ENCODE measurements at places on chromosomes 3 and 15. TPM values are rescaled to one million over a fixed set of nuclear protein-coding genes. Genes with fewer than 3 reads are reported as not detected.
A peak's percentile ranks its signal among the peaks of the same experiment; 100 is the strongest.

DNA sequence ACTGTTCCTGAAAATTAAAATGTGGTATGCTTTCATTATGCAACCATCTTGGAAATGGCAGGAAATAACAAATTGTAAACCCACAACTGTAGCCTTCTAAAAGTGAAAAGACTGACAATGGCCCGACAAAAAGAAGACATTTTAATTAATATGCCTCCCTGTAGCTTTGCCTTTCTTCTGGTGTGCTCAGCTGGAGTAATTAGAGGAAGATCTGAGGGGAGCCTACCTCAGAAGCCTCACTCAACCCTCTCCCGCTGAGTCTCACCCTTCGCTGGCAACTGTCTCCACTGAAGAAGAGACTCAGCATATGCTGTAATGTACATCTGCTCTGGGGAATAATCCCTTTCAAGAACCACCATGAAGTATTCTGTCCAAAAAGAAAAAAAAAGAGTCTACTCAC, 104.7 kb upstream of the SETMAR start:
- no peaks in the 10 kb centered on the region for H3K4me1 ChIP-seq
- H3K27me3 ChIP-seq: no peaks in the 10 kb centered on the region
- H3K27ac ChIP-seq: no peak overlapping the region
- no peak overlapping the region for H3K4me3 ChIP-seq
- no peaks in the 10 kb centered on the region for H3K36me3 ChIP-seq

GRCh38 chr3:193897288-193897687, 238.7 kb upstream of the HES1 start:
- no peaks in the 10 kb centered on the region for H3K27me3 ChIP-seq
- no peak overlapping the region for H3K27ac ChIP-seq
- no peak for DNase-seq
- H3K4me1 ChIP-seq: no peaks in the 10 kb centered on the region
- H3K4me3 ChIP-seq: no peak overlapping the region

- H3K4me1 ChIP-seq: no peaks in the 10 kb centered on the region
- no peak overlapping the region for H3K4me3 ChIP-seq
Measured at GRCh38 chr15:96306321-96306720, 24.2 kb upstream of the NR2F2 start.

GRCh38 chr3:99534951-99535704, 103.3 kb upstream of the COL8A1 start:
- DNase-seq: no peak
- H3K36me3 ChIP-seq: no peaks in the 10 kb centered on the region
- no peak overlapping the region for H3K27ac ChIP-seq
- H3K27me3 ChIP-seq: no peaks in the 10 kb centered on the region
- H3K4me1 ChIP-seq: no peaks in the 10 kb centered on the region

- DNase-seq: no peak
- no peak overlapping the region for H3K4me3 ChIP-seq
- no peak overlapping the region for H3K27ac ChIP-seq
- no peaks in the 10 kb centered on the region for H3K36me3 ChIP-seq
Measured at GRCh38 chr3:10173926-10174435, 9.3 kb downstream of the IRAK2 start.

DNA sequence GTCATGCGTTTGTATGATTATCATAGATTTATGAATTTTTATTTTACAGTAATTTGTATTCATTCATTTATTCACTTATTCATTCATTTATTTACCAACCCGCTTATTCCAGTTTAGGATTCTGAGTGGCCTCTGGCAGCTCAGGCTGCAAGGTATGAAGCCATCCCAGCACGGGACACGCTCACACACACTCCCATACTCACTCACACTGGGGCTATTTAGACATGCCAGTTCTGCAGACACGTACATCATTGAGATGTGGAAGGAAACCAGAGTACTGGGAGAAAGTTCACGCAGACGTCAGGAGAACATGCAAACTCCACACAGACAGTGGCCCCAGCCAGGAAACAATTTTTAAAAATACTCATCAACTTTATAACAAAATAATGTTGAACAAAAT, 5.1 kb downstream of the CDIN1 start:
- no peak overlapping the region for H3K4me3 ChIP-seq
- no peak for DNase-seq
- no peaks in the 10 kb centered on the region for H3K4me1 ChIP-seq
- no peaks in the 10 kb centered on the region for H3K27me3 ChIP-seq

The OIP5 gene
- total RNA-seq: 4.6 TPM

GRCh38 chr3:156723182-156723619, 48.8 kb downstream of the TIPARP start:
- no peaks in the 10 kb centered on the region for H3K27me3 ChIP-seq
- no peaks in the 10 kb centered on the region for H3K36me3 ChIP-seq
- H3K4me3 ChIP-seq: no peak overlapping the region

- no peaks in the 10 kb centered on the region for H3K27me3 ChIP-seq
- H3K36me3 ChIP-seq: peaks cover 6% of the 10 kb centered on the region
- no peak overlapping the region for H3K4me3 ChIP-seq
- H3K27ac ChIP-seq: no peak overlapping the region
Measured at GRCh38 chr3:127034990-127035652, 52.2 kb downstream of the PLXNA1 start.

DNA sequence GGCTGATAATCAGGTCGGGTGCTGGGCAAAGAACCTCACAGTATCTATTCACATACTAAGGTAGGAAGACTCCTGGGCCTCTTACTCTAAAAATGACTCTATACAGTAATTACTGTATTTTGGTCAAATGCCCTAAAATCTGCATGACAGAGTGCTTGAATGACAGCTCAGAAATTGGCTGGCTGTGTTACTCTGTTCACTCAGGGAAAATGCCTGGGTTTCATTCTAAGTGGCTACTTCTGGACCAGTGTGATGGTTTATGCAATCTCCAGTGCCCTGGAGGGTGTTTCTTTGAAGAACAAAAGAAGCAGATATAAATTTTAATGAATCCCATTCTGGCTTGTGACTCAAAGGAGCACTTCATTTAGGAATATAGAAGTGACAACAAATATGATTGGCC, 2.2 kb downstream of the GABRR3 start:
- no peak for DNase-seq
- no peak overlapping the region for H3K27ac ChIP-seq
- H3K4me3 ChIP-seq: no peak overlapping the region
- H3K4me1 ChIP-seq: no peaks in the 10 kb centered on the region

DNA sequence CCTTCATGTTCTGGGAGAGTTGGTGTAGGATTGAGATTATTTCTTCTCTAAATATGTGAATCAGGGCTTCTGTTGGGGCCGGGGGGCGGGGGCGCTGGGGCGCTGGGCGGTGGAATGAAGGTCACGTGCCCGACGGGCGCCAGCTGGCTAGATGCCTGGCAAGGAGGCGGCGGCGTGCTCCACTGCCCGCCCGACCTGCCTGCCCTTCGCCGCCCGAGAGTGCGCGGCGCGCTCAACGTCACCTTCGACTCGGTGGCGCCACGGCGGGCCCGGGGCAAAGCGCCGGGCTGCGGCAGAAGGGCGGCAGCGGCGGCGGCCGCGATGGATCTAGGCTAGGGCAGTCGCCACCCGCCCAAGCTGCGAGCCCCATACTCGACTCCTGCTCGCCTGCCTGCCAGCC, 47.0 kb upstream of the LHFPL4 start:
- DNase-seq: no peak
- no peaks in the 10 kb centered on the region for H3K27me3 ChIP-seq
- H3K27ac ChIP-seq: no peak overlapping the region
- H3K4me3 ChIP-seq: no peak overlapping the region
- no peaks in the 10 kb centered on the region for H3K4me1 ChIP-seq
- H3K36me3 ChIP-seq: no peaks in the 10 kb centered on the region

DNA sequence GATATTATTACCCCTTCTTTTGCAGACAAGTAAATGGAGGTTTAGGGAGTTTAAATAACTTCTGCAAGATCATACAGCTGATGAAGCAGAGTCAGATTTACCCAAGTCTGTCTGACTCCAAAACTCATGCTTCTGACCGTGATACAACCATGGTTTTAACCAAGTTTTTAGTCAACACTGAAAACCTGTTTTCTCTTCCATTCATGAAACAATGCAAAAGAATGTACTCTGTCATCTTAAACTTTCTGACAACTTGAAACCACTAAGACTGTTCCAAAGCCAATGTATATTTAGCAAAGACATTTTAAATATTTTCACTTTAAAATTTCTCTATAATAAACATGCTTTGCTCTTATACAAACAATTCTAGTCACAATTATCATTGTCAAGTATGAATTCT, 77.0 kb upstream of the RBMS3 start:
- DNase-seq: no peak
- H3K27ac ChIP-seq: no peak overlapping the region
- no peak overlapping the region for H3K4me3 ChIP-seq
- no peaks in the 10 kb centered on the region for H3K4me1 ChIP-seq
- H3K27me3 ChIP-seq: no peaks in the 10 kb centered on the region

The IGSF10 gene
- total RNA-seq: 5.4 TPM

- H3K4me1 ChIP-seq: no peaks in the 10 kb centered on the region
- H3K27ac ChIP-seq: no peak overlapping the region
- no peaks in the 10 kb centered on the region for H3K27me3 ChIP-seq
- no peak for DNase-seq
- H3K4me3 ChIP-seq: no peak overlapping the region
Measured at GRCh38 chr3:194286375-194287146, 64.6 kb downstream of the CPN2 start.

The MRPL46 gene
- total RNA-seq: 20.4 TPM

DNA sequence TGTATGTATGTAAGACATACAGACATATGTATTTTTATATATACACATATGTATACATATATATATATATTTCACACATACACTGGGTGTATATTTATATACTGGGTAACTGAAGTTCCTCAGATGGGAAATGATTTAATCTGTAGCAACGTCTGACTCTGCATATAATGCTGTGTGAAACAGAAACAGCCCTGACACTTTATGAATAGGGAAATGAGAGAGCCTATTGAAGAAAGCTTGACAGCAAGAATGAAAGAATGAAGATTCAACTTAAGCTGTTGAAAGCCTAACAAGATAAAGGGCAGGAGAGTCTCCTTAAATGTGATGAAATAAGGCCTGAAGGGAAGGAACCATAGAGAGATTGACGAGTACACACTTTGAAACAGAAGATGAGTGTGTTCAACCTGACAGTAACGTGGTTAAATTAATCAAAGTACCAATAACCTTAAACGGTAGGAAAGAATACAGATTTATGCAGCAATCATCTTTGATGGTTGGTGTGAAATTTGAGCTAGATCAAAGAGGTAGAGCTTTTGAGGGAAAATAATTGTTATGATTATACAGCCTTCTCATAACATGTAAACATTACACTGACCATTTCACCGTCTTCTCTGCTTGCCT, 169.9 kb downstream of the MECOM start:
- no peak overlapping the region for H3K4me3 ChIP-seq
- no peak for DNase-seq
- no peaks in the 10 kb centered on the region for H3K27me3 ChIP-seq
- no peaks in the 10 kb centered on the region for H3K4me1 ChIP-seq
- H3K36me3 ChIP-seq: no peaks in the 10 kb centered on the region

The SPTSSB gene
- total RNA-seq: 94.5 TPM

GRCh38 chr3:152087153-152087552, 181.6 kb upstream of the MBNL1 start:
- H3K36me3 ChIP-seq: no peaks in the 10 kb centered on the region
- H3K4me3 ChIP-seq: no peak overlapping the region
- H3K27ac ChIP-seq: no peak overlapping the region
- no peaks in the 10 kb centered on the region for H3K27me3 ChIP-seq
- DNase-seq: no peak

The BOC gene
- total RNA-seq: 41.4 TPM

The KNG1 gene
- 0.91 TPM for total RNA-seq

The CCDC54 gene
- not detected for total RNA-seq

GRCh38 chr3:194787072-194787471, 101.4 kb downstream of the FAM43A start:
- H3K4me3 ChIP-seq: no peak overlapping the region
- H3K36me3 ChIP-seq: no peaks in the 10 kb centered on the region
- no peaks in the 10 kb centered on the region for H3K4me1 ChIP-seq
- H3K27ac ChIP-seq: no peak overlapping the region
- no peaks in the 10 kb centered on the region for H3K27me3 ChIP-seq

The MUC13 gene
- total RNA-seq: 1.3 TPM

- H3K4me1 ChIP-seq: peaks cover 8% of the 10 kb centered on the region
- no peak overlapping the region for H3K4me3 ChIP-seq
- no peak overlapping the region for H3K27ac ChIP-seq
- no peaks in the 10 kb centered on the region for H3K27me3 ChIP-seq
- no peak for DNase-seq
Measured at GRCh38 chr15:101213147-101213546, 38.7 kb downstream of the CHSY1 start.

GRCh38 chr3:4722103-4722502, 229.0 kb downstream of the ITPR1 start:
- H3K27ac ChIP-seq: peak overlapping the region; percentile 59
- H3K4me1 ChIP-seq: peaks cover 8% of the 10 kb centered on the region
- no peaks in the 10 kb centered on the region for H3K36me3 ChIP-seq
- DNase-seq: peak; percentile 43
- H3K27me3 ChIP-seq: no peaks in the 10 kb centered on the region
- no peak overlapping the region for H3K4me3 ChIP-seq

The ZNF717 gene
- 15.2 TPM for total RNA-seq

- H3K4me1 ChIP-seq: peaks cover 7% of the 10 kb centered on the region
- H3K27me3 ChIP-seq: no peaks in the 10 kb centered on the region
- no peak overlapping the region for H3K4me3 ChIP-seq
- H3K36me3 ChIP-seq: no peaks in the 10 kb centered on the region
Measured at GRCh38 chr3:197753263-197753662, 3.6 kb downstream of the FYTTD1 start.

- no peaks in the 10 kb centered on the region for H3K27me3 ChIP-seq
- no peak overlapping the region for H3K27ac ChIP-seq
- no peak for DNase-seq
- no peak overlapping the region for H3K4me3 ChIP-seq
Measured at GRCh38 chr15:47620960-47621681, 96.2 kb upstream of the SEMA6D start.

GRCh38 chr15:61112231-61112630, 116.9 kb downstream of the RORA start:
- no peak for DNase-seq
- H3K27ac ChIP-seq: no peak overlapping the region
- H3K36me3 ChIP-seq: no peaks in the 10 kb centered on the region
- H3K4me3 ChIP-seq: no peak overlapping the region

GRCh38 chr3:114565216-114565615, 271.4 kb downstream of the TIGIT start:
- no peak overlapping the region for H3K27ac ChIP-seq
- no peaks in the 10 kb centered on the region for H3K4me1 ChIP-seq
- no peaks in the 10 kb centered on the region for H3K27me3 ChIP-seq
- H3K4me3 ChIP-seq: no peak overlapping the region

GRCh38 chr3:8659242-8659641, 14.6 kb upstream of the SSUH2 start:
- no peaks in the 10 kb centered on the region for H3K4me1 ChIP-seq
- no peaks in the 10 kb centered on the region for H3K36me3 ChIP-seq
- no peaks in the 10 kb centered on the region for H3K27me3 ChIP-seq

GRCh38 chr3:12813967-12814366, 17.5 kb downstream of the CAND2 start:
- no peak overlapping the region for H3K4me3 ChIP-seq
- no peak overlapping the region for H3K27ac ChIP-seq
- H3K27me3 ChIP-seq: no peaks in the 10 kb centered on the region
- no peaks in the 10 kb centered on the region for H3K36me3 ChIP-seq

GRCh38 chr3:72160351-72160750, 375.4 kb upstream of the PROK2 start:
- H3K36me3 ChIP-seq: no peaks in the 10 kb centered on the region
- H3K27me3 ChIP-seq: no peaks in the 10 kb centered on the region
- H3K27ac ChIP-seq: no peak overlapping the region
- no peak overlapping the region for H3K4me3 ChIP-seq
- no peaks in the 10 kb centered on the region for H3K4me1 ChIP-seq
- no peak for DNase-seq

- no peaks in the 10 kb centered on the region for H3K36me3 ChIP-seq
- no peaks in the 10 kb centered on the region for H3K4me1 ChIP-seq
- no peak for DNase-seq
- H3K27ac ChIP-seq: no peak overlapping the region
- H3K27me3 ChIP-seq: no peaks in the 10 kb centered on the region
Measured at GRCh38 chr3:137148406-137148805, 190.6 kb downstream of the IL20RB start.
